Thymus (tissue), 14 donors: ENCODE measurements at places on chromosomes 2 and 18. TPM values are rescaled to one million over a fixed set of nuclear protein-coding genes. Genes with fewer than 3 reads are reported as not detected.

DNA sequence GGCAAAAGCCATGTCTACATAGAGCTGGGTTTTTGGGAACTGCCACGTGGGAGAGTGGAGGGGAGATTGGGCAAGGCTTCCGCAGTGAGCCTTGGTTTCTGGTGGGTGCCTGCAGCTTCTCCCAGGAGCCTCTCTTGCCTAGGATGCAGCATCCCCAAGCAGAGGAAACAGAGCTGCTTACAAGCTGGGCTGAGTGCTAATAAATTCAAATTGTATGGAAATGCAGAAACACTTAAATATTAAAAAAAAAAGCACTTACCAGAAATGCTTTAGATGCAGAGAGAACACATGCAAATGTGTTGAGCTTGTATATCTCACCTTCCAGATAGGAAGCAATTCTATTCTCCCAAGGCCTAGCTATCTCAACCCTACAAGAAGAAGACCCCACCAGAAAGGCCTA is 96.0 kb upstream of the ST3GAL5 start:
- DNase-seq = no peak

GRCh38 chr2:225069966-225070365 is 27.7 kb upstream of the DOCK10 start:
- DNase-seq = no peak

DNA sequence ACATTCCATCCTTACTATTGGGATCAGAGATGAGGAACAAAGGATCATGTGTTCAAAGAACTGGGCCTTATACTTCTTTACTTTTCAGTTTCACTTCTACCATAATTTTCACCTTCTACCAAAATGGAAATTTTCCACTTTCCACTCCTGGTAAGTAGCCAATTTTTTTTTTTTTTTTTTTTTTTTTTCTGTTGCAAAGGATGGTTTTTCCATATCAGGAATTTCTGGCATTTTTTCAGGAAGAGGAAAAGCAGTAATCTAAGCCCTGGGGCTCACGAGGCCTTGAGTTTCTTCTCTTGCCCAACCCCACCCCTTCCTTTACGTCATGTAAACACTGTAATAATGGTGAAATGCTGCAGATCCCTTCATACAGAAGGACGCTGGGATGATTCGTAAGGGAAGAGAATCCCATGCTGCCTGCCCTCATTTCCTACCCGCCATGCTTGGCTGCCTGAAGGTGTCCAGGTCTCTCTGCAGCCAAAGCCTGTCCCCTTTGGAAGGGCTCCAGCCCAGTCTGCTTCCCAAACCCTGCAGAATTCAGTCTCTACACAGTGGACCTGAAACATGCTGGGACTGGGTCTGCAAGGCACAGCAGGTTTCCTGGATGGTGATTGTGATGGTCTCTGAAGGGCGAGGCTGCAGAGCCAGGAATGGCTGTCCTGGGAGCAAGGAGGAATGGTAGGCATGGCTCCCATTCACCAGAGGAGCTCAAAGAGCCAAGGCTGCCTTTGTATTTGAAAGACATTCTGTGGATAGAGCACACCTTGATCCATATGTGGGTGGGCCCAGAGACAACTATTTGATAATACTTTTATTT is 57.0 kb downstream of the EFR3B start:
- DNase-seq = no peak

DNA sequence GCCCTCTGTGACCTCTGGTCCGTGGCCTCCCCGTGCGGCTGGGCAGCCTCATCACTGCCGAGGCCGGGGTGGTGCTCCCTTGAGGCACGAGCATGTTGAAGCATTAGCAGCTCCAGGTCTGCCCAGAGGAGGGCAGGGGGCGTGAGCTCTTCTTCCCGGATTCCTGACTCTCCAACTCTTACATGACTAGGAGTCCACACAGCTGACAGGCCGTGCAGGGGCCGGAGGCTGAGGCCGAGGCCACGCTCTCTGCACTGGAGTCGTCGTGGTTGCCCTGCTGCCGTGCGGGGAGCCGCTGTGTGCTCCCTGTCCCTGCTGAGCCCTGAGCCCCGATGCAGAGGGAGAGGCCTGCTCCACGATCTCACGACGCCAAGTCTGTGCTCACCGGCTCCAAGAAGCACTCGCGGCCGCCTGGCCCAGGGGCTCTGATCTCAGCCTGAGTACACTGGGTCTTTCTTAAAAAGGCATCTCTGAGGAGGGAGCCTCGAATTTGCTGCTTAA is 19.4 kb upstream of the KCNG2 start:
- DNase-seq = no peak

GRCh38 chr2:222232372-222232771 is 66.4 kb downstream of the PAX3 start:
- DNase-seq = no peak

DNA sequence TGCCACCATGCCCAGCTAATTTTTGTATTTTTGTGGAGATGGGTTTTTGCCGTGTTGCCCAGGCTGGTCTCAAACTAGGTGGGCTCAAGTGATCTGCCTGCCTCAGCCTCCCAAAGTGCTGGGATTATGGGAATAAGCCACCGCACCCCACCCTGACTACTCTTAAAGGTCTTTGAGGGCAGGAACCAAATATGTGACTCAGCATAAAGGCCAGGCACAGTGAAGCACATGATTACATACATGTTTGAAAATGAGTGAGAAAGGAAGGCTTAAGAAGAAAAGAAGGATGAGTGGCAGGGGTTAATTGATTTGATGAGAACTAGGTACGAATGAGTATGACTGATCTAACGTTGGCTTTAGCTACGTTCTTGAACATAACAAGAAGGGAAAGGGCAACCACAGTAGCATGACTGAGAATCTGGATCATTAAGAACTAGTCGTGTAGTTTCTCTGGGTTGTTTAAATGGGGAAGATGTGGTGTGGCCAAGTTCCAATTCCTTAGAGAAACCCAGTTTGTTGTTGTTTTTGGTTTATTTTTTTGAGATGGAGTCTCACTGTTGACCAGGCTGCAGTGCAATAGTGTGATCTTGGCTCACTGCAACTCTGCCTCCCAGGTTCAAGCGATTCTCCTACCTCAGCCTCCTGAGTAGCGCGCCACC is 6.8 kb downstream of the RESP18 start:
- no peak for DNase-seq

GRCh38 chr2:99821039-99821438 is 321.4 kb downstream of the AFF3 start:
- no peak for DNase-seq

DNA sequence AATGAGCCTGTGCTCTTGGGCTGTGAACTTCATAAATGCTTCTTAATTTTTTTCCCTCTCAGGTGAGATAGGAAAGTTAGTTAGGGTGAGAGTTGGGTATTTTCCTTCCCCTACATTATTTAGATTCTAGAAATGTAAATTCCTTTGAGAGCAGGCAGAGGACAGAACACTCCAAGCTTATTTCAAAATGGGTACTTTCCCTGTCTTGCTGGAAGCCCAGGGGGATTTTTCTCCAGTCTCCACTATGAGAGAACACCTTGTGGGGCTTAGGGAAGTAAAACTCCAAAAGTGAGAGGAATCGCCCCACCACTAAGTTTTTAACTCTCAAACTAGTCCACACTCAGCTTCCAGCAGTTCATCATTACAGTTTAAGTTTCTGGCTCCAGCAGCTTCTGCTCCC is 253.2 kb upstream of the CTAGE1 start:
- no peak for DNase-seq

GRCh38 chr2:50991602-50992001 is 40.3 kb downstream of the NRXN1 start:
- DNase-seq = no peak

DNA sequence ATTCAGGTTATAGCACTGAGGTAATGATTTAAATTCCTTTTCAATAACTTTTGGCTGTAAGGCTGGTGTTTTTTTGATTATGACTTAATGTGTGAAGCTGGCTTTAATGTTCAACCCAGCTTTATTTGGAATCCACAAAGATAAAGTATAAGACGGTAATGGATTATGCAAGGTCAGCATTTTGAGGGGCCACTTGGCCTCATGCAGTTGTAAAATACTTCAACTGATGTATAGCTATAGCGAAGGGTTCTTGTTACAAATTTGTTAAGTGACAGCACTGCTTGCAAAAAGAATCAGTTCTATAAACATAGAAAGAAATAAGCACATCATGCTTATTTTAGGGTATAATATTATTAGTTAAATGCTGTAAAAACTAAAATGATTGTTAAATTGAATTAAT is 36.6 kb downstream of the LRP1B start:
- DNase-seq = no peak

DNA sequence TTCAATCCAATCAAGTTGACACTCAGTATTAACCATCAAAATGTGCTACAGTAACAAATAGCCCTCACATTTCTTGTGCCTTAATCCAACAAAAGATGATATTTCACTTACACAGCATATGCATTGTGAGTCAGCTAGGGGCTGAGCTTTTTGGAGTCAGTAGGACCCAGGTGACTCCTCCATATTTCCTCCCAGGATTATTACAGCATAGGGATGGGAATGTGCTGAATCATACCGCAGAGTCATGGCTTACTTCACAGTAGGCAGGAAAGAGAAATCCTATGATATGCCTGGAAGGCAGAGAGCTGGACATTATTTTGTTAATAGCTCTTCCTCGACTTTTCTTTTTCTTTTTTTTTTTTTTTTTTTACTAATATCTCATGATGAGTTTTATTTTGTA is 153.3 kb downstream of the TMEM182 start:
- DNase-seq = no peak

DNA sequence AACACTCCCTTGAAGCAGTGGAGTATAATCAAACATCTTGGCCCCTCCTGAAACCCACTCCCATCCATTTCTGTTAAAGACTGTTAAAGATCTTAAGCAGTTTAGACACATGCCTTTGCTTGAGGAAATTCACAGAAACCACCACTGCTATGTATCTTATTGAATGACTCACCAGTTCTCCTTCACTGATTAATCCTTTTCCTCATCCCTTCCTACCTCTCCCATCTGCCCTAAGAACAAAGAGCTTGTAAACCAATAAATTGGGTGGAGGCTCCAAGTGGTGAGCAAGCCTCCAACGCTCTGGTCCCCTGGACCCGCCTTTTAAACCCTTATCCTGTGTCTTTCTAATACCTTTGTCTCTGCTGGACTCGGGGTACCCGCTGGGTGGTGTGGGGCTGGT is 746.1 kb downstream of the LRP1B start:
- DNase-seq = no peak

GRCh38 chr2:159516241-159516758 is 100.0 kb downstream of the BAZ2B start:
- DNase-seq = peak; percentile 65

- DNase-seq = no peak
Measured at GRCh38 chr2:218063486-218063885, 5.6 kb upstream of the RUFY4 start.

DNA sequence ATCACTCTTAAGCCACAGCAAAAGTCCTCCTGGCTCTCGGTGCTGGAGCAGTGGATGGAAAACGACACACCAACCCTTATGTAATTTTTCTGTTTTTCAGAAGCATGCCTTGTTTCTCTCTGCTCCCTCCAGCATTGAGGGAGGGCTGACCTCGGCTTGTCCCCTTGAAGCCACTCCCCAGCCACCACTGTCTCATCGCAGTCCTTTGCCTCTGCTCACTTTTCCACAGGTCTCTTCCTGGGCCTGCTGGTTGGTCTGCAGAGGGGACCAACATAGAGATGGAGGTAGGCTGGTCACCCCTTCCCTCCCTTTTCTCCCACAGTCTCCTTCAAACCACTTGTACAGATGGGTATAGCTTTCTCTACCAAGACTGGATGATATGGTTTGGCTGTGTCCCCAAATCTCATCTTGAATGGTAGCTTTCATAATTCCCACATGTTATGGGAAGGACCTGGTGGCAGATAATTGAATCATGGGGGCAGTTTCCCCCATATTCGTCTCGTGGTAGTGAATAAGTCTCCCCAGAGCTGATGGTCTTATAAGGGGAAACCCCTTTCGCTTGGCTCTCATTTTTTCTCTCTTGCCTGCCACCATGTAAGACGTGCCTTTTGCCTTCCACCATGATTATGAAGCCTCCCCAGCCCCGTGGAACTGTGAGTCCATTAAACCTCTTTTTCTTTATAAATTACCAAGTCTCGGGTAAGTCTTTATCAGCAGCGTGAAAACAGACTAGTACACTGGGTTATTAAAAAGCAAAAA is 14.3 kb upstream of the RIOK3 start:
- no peak for DNase-seq

DNA sequence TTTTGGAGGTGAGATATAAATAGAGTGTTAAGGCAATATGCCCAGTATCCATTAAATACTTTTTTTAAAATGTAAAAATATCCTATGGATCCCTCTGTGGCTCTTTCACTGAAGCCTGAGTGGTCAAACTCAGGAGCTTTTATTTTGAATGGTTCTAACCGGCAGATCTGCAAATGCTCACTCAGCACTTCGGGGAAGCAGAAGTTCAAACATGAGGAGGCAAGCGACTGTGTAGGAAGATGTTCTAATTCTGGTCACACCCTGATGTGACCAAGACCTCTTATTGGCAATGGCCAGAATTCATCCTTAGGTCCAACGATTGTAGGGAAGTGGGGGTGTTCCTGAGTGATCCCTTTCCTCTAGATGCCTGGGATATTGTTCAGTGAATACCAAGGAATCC is 168.8 kb downstream of the CDCA7 start:
- no peak for DNase-seq

DNA sequence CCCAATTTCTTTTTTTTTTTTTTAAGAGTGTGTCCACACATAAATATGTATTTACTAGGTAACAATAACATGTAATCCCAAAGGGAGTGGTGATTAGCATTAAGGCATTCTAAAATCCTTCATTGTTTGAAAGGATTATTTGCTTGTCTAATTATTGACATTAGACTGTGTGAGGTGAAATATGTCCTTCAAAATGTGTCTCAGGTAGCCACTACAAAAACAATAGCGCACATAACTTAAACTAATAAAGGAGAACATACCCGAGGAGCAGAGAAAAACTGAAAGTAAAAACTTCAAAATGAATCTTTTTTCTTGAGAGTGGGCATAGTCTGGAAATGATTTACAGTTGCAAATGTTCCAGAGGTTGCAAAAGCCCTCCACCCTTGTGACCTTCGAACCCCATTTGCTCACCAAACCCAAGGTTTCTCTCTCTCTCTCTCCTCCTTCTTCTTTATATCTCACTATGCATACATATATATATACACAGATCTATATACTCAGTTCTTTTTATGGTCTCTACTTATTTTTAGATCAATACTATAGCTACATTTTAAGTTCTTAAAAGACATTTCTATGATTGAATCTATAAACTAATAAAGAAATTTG is 24.4 kb upstream of the FRZB start:
- DNase-seq = no peak

DNA sequence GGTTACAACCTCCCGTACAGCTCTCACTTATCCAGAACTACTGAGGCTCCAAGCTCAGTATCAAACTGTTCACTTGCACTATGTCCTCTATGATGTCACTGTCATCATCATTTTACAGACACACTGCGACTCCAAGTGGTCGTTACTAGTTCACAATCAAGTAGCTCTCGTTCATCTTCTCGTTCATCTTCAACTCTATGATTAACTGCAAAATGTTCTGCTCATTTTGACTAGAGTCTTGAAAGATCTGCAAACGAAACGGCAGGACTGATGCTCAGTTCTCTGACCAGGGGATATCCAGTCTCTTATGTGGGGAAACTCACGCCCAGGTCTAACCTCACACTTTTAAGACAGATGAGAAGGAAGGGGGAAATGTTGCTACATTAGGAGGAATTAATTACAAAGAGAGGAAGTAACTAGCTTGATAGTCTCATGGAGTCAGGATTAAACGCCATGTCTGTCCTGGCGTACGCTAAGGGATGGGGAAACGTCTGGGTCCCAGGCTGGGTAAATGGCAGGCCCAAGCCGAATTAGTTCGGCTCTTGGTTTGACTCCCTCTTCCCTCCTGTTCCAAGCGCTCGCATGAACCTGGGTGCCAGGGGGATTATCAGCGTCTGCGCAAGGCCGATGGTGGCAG is 794 bp upstream of the CHCHD5 start:
- peak; percentile 21 for DNase-seq

Gene CIB4
- total RNA-seq = 0.19 TPM

Gene POMC
- total RNA-seq = 11.7 TPM

Gene SIX3
- not detected for total RNA-seq

Gene SERPINB3
- total RNA-seq = 2.6 TPM
